ENCODE measurements at places on chromosomes 16 and 17.

DNA sequence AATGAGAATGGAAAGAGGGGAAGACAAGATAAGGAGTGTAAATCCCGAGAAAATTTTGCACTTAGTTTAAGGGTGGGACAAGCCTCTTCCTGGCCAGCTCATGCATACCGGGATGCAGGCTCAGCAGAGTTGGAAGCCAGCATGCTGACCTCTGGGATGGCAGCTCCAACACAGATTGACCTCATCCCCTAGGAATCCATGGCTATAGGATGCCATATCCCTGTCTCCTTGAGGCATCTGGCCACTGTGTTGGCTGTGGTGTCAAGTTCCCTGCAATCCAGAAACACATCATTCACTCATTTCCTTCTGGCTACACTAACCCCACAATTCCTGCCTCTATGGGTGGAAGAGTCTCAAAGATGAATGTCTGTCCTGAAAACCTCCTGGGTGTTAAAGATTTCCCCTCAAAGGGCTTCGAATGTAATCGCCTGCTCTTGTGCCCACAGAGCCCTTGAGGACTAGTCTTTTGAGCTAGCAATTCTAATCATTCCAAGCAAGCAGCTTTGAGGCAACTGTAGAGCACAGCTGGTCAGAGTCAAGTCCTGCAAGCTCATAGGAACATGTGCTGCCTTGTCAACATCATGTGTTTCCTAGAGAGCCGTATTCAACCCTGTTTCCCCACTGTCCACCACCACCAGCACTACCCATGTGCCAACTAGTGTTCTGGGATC is 141.4 kb downstream of the PMP22 start:
- H3K4me3 ChIP-seq: no peak overlapping the region
- no peak for DNase-seq
- no peaks in the 10 kb centered on the region for H3K27me3 ChIP-seq
- H3K36me3 ChIP-seq: no peaks in the 10 kb centered on the region

- no peaks in the 10 kb centered on the region for H3K36me3 ChIP-seq
- H3K4me3 ChIP-seq: no peak overlapping the region
- no peak for DNase-seq
- peaks cover 42% of the 10 kb centered on the region for H3K4me1 ChIP-seq
- no peaks in the 10 kb centered on the region for H3K27me3 ChIP-seq
- H3K27ac ChIP-seq: no peak overlapping the region
These were observed 11.2 kb upstream of the KIFC3 start for GRCh38 chr16:57813466-57813865.

DNA sequence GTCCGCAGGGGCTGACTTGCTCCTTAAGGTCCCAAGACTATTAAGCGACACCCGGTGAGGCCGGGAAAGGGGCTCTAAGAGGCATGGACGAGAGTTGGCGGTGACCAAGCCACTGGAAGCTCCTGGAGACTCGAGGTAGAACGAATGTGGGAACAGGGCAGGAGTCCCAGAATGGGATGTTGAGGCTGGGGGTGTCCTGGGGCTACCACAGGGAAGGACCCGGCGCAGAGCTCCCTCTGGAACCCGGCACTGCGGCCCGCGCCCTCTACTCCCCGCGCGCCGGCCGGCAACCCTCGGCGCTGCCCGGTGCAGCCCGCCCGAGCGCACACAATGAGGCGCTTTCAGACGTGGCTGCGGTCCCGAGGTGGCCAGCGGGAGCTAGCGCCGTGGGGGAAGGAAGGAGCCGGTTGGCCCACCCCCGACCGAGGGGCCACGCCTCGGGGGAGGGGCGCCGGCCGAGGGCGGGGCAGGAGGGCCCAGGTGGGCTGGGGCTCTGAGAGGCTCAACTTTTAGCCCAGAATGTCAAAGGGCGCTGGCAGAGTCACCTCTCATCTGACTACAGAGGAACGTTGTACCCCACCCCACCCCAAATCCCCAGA is at the start of gene CHST6:
Gene CHST6 (minus strand): TSS at position 366 of the 599 bp plus-strand sequence. CDS start 15,613 bp downstream, outside the sequence.
- H3K27me3 ChIP-seq: peaks cover 46% of the 10 kb centered on the region
- peaks cover 11% of the 10 kb centered on the region for H3K4me1 ChIP-seq
- peak; percentile 76 for DNase-seq
- H3K36me3 ChIP-seq: no peaks in the 10 kb centered on the region
- H3K27ac ChIP-seq: no peak within 1 kb of the TSS

- no peaks in the 10 kb centered on the region for H3K4me1 ChIP-seq
- no peaks in the 10 kb centered on the region for H3K36me3 ChIP-seq
- DNase-seq: peak; percentile 20
- no peak overlapping the region for H3K27ac ChIP-seq
- H3K4me3 ChIP-seq: no peak overlapping the region
These were observed 184.6 kb downstream of the TMEM132E start for GRCh38 chr17:34763728-34764665.

DNA sequence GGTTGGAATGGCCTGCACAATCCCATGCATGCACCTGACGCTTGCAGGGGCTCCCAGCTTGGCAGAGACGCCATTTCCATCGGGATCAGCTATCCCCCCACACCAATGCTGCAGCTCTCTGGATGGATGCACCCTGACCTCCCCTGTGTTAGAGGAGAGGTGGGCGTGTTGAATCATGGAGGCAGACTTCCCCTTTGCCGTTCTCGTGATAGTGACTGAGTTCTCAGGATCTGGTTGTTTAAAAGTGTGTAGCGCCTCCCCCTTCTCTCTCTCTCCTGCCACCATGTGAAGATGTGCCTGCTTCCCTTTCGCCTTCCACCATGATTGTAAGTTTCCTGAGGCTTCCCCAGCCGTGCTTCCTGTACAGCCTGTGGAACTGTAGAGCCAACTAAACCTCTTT is 17.8 kb upstream of the KCNH6 start:
- no peaks in the 10 kb centered on the region for H3K27me3 ChIP-seq
- H3K4me1 ChIP-seq: no peaks in the 10 kb centered on the region
- no peaks in the 10 kb centered on the region for H3K36me3 ChIP-seq
- no peak for DNase-seq

GRCh38 chr16:87936375-87937230 is at the start of gene CA5A:
TSS of gene CA5A (minus strand) at chr16:87936529. CDS start at chr16:87936450, 79 bp downstream.
- DNase-seq: no peak
- no peaks in the 10 kb centered on the region for H3K4me1 ChIP-seq
- no peaks in the 10 kb centered on the region for H3K36me3 ChIP-seq
- H3K27ac ChIP-seq: no peak within 1 kb of the TSS

- no peak overlapping the region for H3K4me3 ChIP-seq
- H3K36me3 ChIP-seq: no peaks in the 10 kb centered on the region
- H3K27ac ChIP-seq: no peak overlapping the region
- DNase-seq: no peak
These were observed 159.8 kb downstream of the COPRS start for GRCh38 chr17:31699281-31699680.

- no peak overlapping the region for H3K27ac ChIP-seq
- H3K27me3 ChIP-seq: no peaks in the 10 kb centered on the region
- H3K4me1 ChIP-seq: no peaks in the 10 kb centered on the region
- no peak for DNase-seq
- no peaks in the 10 kb centered on the region for H3K36me3 ChIP-seq
These were observed 879.7 kb upstream of the EEF2KMT start for GRCh38 chr16:5977329-5977728.

All from stomach (tissue), 19 donors.